ENCODE measurements at places on chromosomes 4 and X. TPM values are rescaled to one million over a fixed set of nuclear protein-coding genes. Genes with fewer than 3 reads are reported as not detected.

The CXCL1 gene
- not detected for total RNA-seq

The MTHFD2L gene
- total RNA-seq = 4.8 TPM

The RWDD4 gene
- 13.0 TPM for total RNA-seq

The EGF gene
- total RNA-seq = not detected

The AFM gene
- not detected for total RNA-seq

The ZCCHC18 gene
- 1.6 TPM for total RNA-seq

Measured in activated CD4-positive, alpha-beta memory T cell treated with anti-CD3 and anti-CD28 coated beads, Interleukin-2, amount 10 ng/mL, durations not matched to agents 7 days and 5 days (primary cell).